ENCODE measurements at places on chromosomes 7 and 10.

DNA sequence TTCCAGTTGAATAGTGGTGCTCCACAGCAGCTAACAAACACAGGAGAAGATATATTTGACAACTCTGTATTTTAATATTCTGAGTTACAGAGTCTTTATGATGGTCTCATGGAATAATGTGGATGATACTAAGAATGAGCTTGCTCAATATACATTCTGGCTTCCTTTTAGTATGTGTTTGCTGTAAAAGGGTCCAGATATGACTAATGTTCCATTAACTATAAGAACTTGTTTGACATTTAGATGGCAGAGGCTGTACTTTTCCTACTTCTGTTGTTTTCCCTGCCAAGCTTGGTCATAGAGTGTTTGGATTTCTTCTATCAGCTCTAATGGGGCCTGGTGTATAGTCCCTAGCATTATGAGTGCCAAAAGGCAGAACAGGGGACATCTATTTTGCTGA is 61.5 kb upstream of the GPR22 start:
- no peak for DNase-seq

DNA sequence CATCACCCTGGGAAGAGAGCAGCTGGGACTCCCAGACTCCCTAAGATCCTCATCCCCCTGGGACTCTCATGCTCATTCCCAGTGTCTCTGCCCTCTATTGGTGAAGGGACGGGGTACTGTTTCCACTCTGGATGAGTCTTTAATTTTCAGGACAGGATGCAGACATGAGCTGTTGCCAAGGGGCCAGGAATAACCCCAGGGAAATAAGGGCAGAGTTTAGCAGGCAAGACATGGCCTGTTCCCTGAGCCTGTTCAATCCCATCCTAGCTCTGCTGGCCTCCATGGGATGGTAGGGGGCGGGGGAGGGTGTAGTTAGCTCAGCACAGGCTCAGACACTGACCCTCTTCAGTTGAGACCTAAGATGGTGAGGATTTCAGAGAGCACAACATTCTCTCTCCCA is 14.0 kb downstream of the C10orf105 start:
- DNase-seq: no peak

- no peak for DNase-seq
Measured at GRCh38 chr10:83654689-83655088, 484.6 kb upstream of the GHITM start.

DNA sequence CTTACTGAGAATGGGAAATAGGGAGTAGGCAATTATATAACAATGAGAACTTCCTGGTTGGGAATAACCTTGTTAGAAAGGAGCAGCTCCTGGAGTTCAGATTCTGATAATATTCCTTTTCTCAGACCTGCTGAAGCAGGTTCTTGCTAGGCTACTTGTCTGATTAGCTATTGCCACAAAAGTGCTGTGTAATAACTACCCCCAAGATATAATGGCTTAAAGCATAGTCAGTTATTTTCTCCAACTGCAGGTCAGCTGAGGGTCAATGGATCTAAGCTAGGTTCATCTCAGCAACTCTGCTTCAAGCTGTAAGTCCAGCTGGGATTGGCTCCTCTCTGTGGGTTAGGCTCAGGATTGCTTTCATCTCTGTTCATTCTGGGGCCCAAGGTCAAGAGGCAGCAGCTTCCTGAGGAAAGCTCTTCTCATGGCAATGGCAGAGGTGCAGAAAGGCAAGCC is 9.4 kb upstream of the CNOT4 start:
- DNase-seq: no peak

GRCh38 chr10:15419279-15419874 is 48.3 kb upstream of the FAM171A1 start:
- DNase-seq: peak; percentile 14

DNA sequence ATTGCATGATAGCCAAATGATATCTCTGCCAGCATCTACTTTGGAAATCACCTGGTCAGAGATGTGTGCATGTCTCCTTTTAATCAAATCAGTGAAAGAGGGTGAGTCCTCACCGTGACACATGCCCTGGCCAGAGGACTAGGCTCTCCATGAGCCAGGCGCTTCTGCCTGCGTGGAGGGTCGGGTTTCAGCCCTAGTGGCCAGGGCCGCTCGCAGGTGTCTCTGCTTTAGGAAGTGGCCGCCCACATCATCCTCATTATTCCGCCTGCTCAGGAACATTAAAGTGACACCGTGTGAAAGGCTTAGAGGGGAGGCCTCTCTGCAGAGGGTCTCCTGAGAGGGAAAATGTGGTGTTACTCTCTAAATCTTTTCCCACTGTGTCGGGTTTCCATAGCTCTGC is 173.6 kb upstream of the PRKCQ start:
- DNase-seq: no peak

GRCh38 chr7:22061775-22062174 is 116.1 kb upstream of the CDCA7L start:
- no peak for DNase-seq

- no peak for DNase-seq
Measured at GRCh38 chr10:126235091-126235978, 152.9 kb downstream of the ADAM12 start.

GRCh38 chr10:91006001-91006751 is 85.3 kb upstream of the ANKRD1 start:
- DNase-seq: peak; percentile 47

GRCh38 chr7:1558841-1559625 is 3.0 kb upstream of the TMEM184A start:
- no peak for DNase-seq

DNA sequence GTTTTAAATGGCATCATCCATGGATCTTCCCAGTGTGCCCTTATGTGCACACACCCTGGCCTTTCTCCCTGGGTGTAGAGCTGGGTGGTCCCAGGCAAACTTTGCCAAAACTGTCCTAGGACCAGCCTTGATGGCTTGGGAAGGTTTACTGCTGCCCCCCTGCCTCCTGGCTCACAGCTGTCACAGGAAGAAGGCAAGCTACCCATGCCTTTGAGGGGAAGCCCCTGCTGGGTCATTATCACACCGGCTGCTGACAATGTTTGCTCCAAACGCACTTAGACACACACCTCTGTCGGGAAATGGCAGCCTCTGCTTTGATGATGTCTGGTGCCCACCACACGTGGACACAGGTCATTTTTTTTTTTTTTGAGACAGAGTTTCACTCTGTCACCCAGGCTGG is 25.2 kb upstream of the FIGNL1 start:
- DNase-seq: no peak

GRCh38 chr10:130458509-130458908 is 322.3 kb downstream of the GLRX3 start:
- DNase-seq: no peak

- DNase-seq: no peak
Measured at GRCh38 chr7:32648408-32649156, 153.3 kb downstream of the AVL9 start.

DNA sequence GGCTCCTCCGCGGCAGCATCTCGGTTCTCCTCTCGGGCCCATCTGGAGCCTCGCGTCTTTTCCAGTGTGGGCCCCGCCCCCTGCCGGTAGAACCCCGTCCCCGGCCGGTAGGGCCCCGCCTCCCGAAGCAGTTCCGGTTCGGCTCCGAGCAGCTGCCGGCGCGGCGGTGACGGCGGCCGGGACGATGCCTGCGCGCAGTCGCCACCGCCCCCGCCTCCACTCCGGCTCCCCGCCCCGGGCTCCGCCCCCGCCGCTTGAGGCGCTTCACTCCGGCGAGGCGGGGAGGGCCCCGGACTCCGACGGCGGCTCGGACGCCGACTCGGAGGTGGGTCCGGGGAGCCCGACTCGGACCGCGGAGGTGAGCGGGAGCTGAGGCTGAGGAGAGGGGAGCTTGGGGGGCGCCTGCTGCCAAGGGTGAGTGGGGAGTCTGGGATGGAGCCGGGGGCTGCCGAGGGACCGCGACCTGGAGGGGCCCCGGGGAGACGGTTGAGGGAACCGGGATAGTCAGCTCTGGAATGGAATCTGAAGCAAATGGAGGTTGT is at the start of gene SAMD8:
Gene SAMD8, plus strand, starts transcription at position 292 of the 542 bp plus-strand sequence. CDS start 38,873 bp downstream, outside the sequence.
- DNase-seq: peak; percentile 95

DNA sequence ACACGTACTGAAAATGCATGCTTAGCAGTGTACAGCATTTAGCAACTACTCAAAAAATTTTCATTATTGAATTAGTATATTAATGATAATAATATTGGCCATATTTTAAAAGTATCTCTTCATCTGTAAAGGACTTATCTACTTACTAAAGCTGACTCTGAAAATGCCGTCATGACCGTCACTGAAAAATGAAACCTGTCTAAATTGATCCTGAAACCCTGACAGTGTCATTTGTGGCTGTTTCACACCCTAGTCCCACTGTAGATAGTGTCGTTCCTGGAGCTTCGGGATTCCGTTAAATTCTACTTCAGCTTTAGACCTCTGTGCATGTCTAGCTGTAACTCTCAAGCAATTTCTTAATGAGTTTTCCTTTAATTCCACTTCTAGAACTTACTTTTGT is 35.8 kb upstream of the EZH2 start:
- DNase-seq: no peak

Measured in stimulated activated CD4-positive, alpha-beta T cell treated with anti-CD3 and anti-CD28 coated beads, Interleukin-4, amount 100 ng/mL, for 4 hours (primary cell).